ENCODE measurements at places on chromosomes 3 and 15.

- no peaks in the 10 kb centered on the region for H3K36me3 ChIP-seq
- no peak for DNase-seq
- no peak overlapping the region for H3K4me3 ChIP-seq
- H3K27me3 ChIP-seq = peaks cover 8% of the 10 kb centered on the region
- no peaks in the 10 kb centered on the region for H3K4me1 ChIP-seq
Measured at GRCh38 chr15:58228718-58229117, 90.5 kb downstream of the AQP9 start.

- H3K27ac ChIP-seq = no peak overlapping the region
- H3K36me3 ChIP-seq = peaks cover 11% of the 10 kb centered on the region
- no peak for DNase-seq
- peaks cover 7% of the 10 kb centered on the region for H3K4me1 ChIP-seq
Measured at GRCh38 chr3:49966233-49966942, 26.4 kb downstream of the RBM6 start.

DNA sequence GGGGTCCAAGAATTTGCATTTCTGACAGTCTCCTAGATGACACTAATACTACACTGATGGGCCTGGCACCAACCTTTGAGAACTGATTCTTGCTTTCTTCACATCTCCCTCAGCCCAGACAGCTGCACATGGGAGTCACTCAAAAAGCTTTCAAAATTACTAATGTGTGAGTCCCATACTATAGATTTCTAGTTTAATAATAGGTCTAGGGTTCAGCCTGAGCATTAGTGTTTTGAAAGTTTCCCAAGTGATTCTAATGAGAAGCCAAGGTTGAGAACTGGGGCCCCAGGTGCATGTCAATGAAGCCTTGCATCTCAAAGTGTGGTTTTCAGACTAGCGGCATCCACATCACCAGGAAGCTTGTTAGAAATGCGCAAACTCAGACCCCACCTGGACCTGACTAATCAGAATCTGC is 159.9 kb upstream of the CMC1 start:
- no peak overlapping the region for H3K27ac ChIP-seq
- no peak overlapping the region for H3K4me3 ChIP-seq
- DNase-seq = no peak
- H3K36me3 ChIP-seq = no peaks in the 10 kb centered on the region
- no peaks in the 10 kb centered on the region for H3K4me1 ChIP-seq

DNA sequence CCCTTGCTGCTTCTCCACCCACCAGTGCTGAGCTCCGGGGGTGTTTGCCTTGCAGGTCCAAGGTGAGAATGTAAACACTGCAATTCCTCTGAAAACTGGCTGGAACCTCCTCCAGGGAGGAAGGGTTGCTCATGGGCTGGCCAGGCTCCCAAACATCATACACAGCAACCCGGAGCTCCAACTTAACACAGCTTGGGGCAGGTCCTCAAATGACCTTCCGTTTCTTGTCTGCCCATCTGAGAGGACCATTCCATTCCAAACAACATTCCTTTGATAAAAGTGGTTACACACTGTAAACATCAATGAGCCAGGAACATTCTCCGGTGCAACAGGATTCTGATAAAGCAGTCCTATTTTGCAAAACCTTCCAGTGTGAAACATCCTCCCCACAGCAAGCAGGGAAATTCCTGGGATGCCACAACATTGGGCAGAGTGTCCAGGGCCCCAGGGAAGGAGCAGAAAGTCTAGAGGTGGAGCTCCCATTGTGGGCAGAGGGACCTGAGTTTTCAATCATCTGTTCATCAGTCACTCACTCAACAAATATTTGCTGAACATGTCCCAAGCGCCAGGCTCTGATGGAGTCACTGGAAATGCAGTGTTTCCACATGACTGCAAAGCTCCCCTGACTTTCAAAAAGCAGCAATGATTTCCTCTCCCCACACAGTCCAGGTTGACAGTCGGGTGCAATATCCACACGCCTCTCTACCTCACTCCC is 7.3 kb upstream of the HEG1 start:
- no peak for DNase-seq
- H3K27ac ChIP-seq = no peak overlapping the region
- H3K27me3 ChIP-seq = peaks cover 13% of the 10 kb centered on the region
- no peaks in the 10 kb centered on the region for H3K36me3 ChIP-seq

DNA sequence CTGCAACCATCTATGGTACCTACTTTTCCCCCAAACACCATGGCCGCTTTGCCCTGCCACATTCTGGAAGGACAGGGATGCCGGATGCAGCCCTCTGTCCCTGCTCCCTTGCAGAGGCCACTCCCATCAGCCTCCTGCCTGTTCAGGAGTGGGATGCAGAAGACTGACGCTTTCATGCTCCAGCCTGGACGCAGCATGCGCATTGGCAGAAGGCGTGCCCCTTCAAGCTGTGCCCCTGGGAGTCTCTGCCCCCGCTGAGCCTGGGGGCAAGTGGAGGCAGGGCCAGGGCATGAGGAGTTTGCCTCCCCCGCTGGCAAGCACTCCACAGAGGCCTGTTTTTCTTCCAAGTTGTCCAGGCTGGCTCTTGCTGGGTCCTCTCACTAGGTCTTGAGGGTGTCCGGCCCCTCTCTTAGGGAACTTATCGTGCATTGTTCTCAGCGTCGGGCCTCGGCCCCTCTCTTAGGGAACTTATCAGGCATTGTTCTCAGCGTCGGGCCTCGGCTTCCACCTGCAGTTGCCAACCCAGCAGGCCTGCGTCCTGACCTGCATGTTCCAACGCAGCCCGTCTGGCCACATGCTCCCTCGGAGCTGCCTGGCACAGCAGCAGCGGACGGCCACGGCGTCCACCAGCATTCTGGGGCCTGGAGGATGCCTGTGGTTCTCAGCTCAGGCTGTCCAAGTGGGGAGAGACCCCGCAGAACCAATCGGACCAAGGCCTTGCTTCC is 14.6 kb upstream of the SNRPA1 start:
- H3K4me1 ChIP-seq = no peaks in the 10 kb centered on the region
- H3K27me3 ChIP-seq = peaks cover 15% of the 10 kb centered on the region
- H3K4me3 ChIP-seq = no peak overlapping the region
- peaks cover 3% of the 10 kb centered on the region for H3K36me3 ChIP-seq
- DNase-seq = no peak

DNA sequence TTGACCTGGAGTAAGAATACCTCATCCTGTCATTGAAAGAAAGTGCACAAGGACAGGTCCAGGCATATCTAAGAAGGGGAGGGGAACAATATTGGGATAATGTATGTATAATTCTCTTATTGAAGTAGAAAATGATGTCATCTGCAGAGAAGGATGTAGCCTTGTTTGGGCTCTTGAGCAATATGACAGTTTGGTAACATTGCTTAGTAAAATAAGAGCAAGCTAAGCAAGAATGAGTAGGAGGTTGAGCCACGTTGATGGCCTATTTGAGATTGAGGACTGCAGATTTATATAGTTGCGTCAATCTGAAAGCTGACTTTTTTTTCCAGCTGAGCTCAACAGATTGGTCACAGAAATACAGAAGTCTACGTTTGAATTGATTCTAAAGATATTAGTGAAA is 145.2 kb downstream of the FILIP1L start:
- no peak overlapping the region for H3K27ac ChIP-seq
- H3K4me1 ChIP-seq = peaks cover 8% of the 10 kb centered on the region
- no peak for DNase-seq
- peaks cover 9% of the 10 kb centered on the region for H3K36me3 ChIP-seq
- H3K27me3 ChIP-seq = no peaks in the 10 kb centered on the region
- H3K4me3 ChIP-seq = no peak overlapping the region

DNA sequence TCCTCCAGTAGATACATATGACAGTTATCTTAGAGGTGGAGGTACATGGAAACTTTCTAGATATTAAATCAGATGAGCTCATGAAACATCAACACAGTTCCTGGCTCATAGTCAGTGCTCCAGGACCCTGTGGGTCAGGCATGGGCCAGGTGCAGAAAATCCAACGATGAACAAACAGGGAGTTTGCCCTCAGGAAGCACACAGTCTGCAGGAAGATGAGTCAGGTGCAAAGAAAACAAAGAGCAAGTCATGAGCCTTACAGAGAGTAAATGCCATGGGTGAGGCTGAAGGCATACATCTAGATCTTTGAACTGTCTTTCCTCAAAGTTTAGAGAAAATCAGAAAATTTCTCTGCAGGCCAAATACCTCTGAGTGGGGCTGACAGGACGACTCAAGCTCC is 184.2 kb upstream of the TPM1 start:
- no peaks in the 10 kb centered on the region for H3K36me3 ChIP-seq
- H3K27ac ChIP-seq = no peak overlapping the region
- no peak overlapping the region for H3K4me3 ChIP-seq
- peaks cover 15% of the 10 kb centered on the region for H3K27me3 ChIP-seq
- no peaks in the 10 kb centered on the region for H3K4me1 ChIP-seq
- no peak for DNase-seq

- no peaks in the 10 kb centered on the region for H3K27me3 ChIP-seq
- peak overlapping the region; percentile 97 for H3K27ac ChIP-seq
- H3K36me3 ChIP-seq = peaks cover 12% of the 10 kb centered on the region
- peak overlapping the region; percentile 98 for H3K4me3 ChIP-seq
- peak; percentile 62 for DNase-seq
Measured at GRCh38 chr15:42273900-42274701, 868 bp upstream of the TMEM87A start.

GRCh38 chr15:95549168-95549738 is 781.2 kb upstream of the NR2F2 start:
- no peaks in the 10 kb centered on the region for H3K27me3 ChIP-seq
- DNase-seq = no peak
- H3K4me1 ChIP-seq = no peaks in the 10 kb centered on the region

GRCh38 chr3:150766742-150767141 is 3.8 kb upstream of the SIAH2 start:
- H3K4me1 ChIP-seq = peaks cover 22% of the 10 kb centered on the region
- H3K27me3 ChIP-seq = peaks cover 1% of the 10 kb centered on the region
- no peaks in the 10 kb centered on the region for H3K36me3 ChIP-seq

GRCh38 chr3:171784387-171784786 is 25.9 kb downstream of the PLD1 start:
- H3K4me3 ChIP-seq = no peak overlapping the region
- H3K4me1 ChIP-seq = no peaks in the 10 kb centered on the region
- H3K36me3 ChIP-seq = no peaks in the 10 kb centered on the region
- DNase-seq = no peak
- no peak overlapping the region for H3K27ac ChIP-seq
- no peaks in the 10 kb centered on the region for H3K27me3 ChIP-seq

DNA sequence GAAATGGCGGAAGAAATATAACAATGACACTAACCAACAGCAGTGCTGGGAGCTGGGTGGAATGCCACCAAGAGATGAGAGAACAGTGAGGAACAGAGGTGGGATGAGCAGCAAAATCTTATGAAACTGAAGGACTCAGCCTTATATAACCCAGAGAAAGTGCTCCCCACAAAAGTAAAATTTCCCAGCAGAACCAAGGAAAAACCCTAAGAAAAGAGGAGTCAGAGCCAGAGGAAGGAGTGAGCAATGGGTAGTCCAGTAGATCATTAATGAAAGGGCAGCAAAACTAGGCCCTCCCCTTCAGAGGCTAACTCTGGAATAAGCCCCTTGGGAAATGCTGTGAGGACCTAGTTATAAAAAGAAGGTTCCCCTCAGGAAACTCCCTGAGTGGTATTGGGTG is 24.7 kb upstream of the UBE2E1 start:
- no peak overlapping the region for H3K27ac ChIP-seq
- no peak for DNase-seq
- H3K4me1 ChIP-seq = no peaks in the 10 kb centered on the region
- H3K36me3 ChIP-seq = no peaks in the 10 kb centered on the region

GRCh38 chr3:49554633-49555265 is 472 bp downstream of the BSN start:
- peak overlapping the region; percentile 42 for H3K4me3 ChIP-seq
- H3K27ac ChIP-seq = no peak overlapping the region
- H3K36me3 ChIP-seq = no peaks in the 10 kb centered on the region
- H3K4me1 ChIP-seq = peaks cover 8% of the 10 kb centered on the region

GRCh38 chr15:71272932-71273331 is 157.7 kb downstream of the THSD4 start:
- H3K4me3 ChIP-seq = no peak overlapping the region
- no peak overlapping the region for H3K27ac ChIP-seq
- no peaks in the 10 kb centered on the region for H3K36me3 ChIP-seq
- peaks cover 2% of the 10 kb centered on the region for H3K27me3 ChIP-seq
- no peak for DNase-seq
- H3K4me1 ChIP-seq = no peaks in the 10 kb centered on the region

DNA sequence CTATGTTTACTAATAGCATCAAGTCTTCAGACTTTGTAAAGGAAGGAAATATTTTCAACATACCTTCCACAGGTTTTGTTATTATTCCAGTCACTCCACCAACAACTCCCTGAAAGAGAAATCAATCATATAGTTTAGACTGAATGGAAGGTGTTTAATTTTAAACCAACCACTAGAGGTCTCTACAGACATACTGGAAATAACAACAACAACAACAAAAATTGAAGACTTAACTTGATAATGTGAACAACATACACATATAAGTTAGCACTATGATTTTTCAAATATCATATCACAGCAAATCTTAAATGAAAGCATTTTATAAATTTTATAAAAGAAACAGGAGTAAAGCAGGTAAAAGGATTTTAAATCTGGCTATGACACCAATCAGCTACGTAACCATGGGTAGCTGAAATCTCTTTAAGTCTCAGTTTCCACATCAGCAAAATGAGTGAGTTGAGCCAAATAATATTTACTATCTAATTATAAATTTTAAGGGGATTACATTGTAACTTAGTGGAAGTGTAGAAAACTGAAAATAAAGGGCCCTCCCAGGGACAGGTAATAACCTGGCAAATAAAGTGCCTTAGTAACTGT is 188.2 kb downstream of the VPS13C start:
- H3K27ac ChIP-seq = no peak overlapping the region
- DNase-seq = no peak
- peaks cover 39% of the 10 kb centered on the region for H3K36me3 ChIP-seq

Data from memory B cell (primary cell).